ENCODE measurements at places on chromosomes 11 and 22.

- DNase-seq = no peak
Measured at GRCh38 chr11:57205041-57205641, 23.4 kb downstream of the LRRC55 start.

DNA sequence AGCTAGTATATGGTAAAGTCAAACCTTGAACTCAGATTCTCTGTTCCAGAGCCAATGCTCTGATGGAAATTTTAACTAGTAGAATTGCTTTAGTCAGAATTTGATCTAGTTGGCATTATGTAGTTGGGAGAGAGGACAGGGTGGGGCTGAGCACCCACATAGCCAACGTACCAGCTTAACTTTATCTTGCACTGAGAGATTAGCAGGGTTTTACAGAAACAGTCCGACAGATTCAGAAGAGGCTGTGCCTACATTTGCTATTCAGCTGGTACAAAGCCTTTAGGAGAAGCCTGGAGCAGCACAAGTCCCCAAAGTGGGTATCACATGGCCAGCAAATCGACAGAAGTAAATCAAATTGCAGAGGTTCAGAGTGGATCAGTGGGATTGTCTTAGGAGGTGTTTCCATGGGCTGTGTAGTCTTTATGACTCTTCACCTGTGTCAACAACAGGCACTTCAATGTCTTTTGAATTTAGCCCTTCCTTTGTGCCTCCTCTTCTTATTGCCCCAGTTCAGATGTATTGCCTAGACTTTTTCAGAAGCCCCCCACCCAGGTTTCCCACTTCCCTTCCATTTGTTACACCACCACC, 7.3 kb upstream of the CSRP3 start:
- no peak for DNase-seq

DNA sequence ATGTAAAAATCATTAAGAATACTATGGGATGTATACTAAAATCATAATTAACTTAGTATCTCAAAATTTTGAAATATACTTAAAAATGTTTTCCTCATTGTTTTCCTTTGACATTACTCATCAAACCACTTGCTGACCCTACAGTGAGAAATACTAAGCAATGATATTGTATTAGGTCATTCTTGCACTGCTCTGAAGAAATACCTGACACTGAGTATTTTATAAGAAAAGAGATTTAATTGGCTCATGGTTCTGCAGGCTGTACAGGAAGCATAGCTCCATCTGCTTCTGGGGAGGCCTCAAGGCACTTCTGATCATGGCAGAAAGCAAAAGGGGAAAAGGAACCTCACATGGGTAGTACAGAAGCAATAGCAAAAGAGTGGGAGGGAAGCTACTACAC, 950.9 kb upstream of the CHORDC1 start:
- DNase-seq = no peak

- peak; percentile 86 for DNase-seq
Measured at GRCh38 chr22:32204856-32205722, at the start of gene RFPL2. RFPL2 (minus strand) TSS chr22:32205073; CDS start chr22:32202451, 2,622 bp downstream.

DNA sequence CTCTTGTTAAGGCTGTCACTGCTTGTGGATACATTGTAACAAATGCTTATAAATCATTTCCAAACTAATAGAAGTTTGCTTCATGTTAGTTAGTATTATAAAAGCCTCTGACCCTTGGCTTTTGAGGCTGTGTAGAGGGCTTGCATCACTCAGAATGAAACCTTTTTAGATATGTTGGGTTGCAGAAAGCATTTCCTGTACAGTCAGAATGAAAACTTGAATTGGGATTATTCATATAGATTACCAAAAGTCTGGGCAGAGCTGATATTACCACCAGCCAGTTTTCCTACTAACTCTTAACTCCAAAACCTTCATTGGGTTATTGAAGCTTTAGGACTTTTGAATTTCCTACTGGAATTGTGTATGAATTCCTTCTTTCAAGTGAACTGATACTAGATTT, 12.0 kb downstream of the KMT2A start:
- no peak for DNase-seq

- DNase-seq = no peak
Measured at GRCh38 chr11:111851636-111852035, 19.7 kb downstream of the ALG9 start.

GRCh38 chr11:87603887-87604286, 566.2 kb downstream of the TMEM135 start:
- no peak for DNase-seq

DNA sequence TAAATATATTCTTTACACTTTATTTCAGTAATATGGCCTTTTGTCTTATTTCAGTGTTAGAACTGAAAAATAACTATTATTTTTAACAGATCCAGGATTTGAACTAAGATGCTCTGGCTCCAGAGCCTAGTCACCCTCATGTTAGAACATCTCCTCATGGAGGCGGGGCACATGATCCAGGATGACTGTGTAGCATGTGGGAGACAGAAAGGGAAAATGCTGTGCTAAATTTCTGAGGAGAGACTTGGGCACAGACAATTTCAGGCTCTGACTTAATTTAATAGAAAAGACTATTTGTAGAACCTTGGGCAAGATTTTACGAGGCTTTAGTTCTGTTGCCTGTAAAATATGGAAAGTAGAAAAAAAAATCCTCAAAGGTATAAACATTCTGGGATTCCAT, 24.1 kb downstream of the CTSC start:
- DNase-seq = no peak

DNA sequence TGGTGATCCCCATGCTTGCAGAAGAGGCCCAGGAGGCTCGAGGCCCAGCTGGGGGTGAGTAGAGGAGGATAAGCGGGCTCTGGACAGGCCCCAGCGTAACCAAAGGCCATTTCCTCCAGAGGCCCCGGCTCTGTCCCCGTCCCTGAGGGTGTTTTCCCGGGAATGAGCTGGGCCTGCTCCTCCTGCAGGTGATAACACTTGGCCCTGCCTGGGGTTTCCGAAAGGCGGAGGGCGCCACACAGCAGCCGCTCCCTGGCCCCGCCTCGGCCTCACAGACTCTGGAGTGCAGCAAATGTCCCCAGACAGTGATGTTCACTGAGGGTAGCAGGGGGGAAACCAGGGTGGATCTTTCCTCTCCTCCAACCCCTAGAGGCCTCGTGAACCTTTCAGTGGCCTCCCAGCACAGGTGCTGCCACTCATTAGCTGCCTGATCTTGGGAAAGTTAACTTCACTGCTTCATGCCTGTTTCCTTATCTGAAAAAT, 10.5 kb upstream of the MGAT3 start:
- no peak for DNase-seq

DNA sequence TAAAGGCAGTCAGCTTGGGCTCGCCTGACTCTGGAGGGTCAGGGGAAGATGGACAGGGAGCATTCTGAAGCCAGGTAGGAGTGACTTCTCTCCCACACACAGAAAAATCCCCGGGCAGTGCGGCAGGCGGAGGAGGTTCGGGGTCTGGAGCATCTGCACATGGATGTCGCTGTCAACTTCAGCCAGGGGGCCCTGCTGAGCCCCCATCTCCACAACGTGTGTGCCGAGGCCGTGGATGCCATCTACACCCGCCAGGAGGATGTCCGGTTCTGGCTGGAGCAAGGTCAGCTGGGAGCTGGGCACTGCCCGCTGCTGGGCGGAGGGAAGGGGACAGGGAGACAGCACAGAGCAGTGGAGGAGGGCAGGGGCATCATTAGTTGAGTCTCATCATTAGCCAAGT, 13.2 kb upstream of the POU2F3 start:
- DNase-seq = no peak

- no peak for DNase-seq
Measured at GRCh38 chr11:11984563-11984962, 23.9 kb downstream of the DKK3 start.

- DNase-seq = no peak
Measured at GRCh38 chr11:3817181-3817800, 8.9 kb downstream of the PGAP2 start.

DNA sequence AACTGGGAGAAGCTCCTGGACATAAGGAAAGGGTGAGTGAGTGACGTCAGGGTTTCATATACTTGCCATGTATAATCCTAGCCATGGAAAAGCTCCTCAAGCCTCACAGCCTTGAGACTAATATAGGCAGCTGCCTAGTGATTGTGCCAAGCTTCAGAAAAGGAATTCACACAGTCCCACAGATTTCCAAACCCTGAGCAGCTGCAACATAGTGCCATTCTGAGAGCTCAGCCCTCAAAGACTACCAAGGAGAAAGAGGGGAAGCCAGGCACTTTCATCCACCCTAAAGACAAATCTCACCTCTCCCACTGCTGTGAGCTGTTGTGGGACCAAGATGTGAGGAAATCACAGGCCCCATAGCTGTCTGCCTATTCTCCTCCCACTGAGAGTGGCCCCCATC, 707.9 kb upstream of the ANO5 start:
- no peak for DNase-seq

DNA sequence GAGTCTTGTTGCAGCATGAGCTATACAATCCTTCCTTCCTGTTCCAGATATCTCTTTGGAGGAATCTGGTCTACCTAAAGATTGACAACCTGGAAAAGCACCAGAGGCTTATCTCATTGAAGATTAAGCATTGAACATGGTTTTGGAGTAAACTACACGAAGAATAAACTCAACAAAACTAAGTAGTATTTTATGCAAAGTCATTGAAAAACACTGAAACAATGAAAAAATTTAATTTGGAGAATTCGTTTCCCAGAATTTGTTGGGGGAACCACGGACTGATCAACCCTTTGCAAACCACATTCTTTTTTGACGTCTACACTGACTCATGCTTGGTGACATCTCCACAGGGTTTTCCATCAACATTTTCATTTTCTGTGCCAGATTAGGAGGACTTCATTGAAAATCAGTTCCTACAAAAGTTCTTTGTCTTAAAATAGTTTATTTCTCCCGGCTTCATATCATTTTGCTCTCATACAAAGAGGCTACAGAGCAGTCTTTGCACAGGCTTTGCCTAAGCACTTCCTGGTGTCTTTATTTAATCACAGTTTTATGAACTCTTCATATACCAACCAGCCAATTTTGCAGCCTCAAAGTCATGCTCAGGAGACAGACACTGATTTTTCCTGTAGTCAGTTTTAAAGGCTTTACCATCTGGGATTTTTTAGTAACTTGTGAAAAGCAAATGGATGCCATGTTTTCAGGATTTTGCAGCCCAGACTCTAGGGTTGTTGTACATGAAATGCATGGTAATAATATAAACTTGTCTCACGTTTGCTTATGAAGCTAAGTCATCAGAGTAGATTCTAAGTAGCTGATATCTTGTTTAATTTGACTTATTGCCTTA, 186.3 kb downstream of the C11orf91 start:
- no peak for DNase-seq

DNA sequence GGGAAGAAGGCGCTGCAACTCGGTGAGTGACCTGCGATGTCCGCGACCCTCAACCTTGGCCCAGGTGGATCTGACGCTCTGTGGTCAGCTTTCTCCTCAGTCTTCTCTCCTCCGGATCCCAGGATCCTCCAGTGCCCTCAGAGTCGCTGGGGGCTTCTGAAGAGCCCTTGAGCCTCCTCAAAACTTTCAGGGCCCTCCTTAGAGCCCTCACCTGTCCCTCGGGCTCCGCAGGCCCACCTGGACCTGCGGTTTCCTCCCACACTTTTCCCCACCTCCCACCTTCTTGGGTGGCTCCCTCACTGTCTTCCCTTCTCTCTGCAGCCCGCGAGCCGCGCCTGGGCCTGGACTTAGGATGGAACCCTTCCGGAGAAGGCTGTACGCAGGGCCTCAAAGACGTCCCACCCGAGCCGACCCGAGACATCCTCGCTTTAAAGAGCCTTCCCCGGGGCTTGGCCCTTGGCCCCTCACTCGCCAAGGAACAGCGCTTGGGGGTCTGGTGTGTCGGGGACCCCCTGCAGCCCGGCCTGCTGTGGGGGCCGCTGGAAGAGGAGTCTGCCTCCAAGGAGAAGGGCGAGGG, 335 bp downstream of the ZNF408 start:
- DNase-seq = no peak

- no peak for DNase-seq
Measured at GRCh38 chr22:49719046-49719445, 108.6 kb downstream of the BRD1 start.

DNA sequence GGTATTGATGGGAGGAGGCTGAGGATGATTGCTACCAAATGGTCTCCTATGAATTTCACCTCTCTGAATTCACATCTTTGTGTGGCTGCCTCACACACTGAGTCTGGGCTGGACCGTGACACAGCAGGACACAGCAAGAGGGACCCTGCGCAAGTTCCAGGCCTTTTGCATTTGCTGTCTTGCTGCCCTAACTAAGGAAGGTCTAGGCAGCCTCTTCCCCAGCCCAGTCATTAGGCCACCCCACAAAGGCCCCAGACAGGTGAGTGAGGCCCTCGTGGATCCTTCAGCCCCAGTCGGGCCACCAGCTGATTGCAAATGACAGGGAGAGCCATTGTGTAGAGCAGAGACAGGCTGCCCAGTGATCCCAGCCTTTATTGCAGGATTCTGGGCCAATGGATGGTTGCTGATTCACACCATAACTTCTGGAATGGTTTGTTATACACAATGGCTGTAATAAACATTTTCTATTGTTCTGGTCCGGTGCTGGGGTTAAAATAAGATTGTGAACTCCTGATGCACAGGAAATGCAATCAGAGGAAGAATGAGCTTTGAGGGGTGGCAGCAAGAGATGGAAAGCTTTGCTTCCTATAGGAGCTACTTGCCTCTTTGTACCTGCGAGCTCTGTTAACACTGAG, 28.5 kb upstream of the CSNK2A3 start:
- DNase-seq = no peak

DNA sequence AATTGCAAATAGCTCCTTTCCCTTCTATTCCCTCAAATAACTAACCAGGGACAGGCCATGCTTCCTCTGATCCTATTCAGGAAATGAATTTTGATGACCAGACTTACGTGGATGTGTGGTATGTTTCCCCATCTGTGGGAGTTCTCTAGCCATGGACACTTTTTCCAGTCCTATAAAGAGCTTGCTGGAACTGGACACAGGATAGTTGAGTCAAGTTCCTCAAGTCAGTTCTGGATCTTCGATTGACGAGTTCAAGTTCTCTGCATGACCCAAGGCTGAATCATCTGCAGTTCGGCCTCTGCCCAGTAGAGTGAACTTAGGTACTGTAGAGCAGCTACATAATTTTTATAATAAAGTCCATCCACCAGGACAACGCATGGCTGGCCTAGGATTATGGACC, 52.7 kb upstream of the CCND1 start:
- no peak for DNase-seq

DNA sequence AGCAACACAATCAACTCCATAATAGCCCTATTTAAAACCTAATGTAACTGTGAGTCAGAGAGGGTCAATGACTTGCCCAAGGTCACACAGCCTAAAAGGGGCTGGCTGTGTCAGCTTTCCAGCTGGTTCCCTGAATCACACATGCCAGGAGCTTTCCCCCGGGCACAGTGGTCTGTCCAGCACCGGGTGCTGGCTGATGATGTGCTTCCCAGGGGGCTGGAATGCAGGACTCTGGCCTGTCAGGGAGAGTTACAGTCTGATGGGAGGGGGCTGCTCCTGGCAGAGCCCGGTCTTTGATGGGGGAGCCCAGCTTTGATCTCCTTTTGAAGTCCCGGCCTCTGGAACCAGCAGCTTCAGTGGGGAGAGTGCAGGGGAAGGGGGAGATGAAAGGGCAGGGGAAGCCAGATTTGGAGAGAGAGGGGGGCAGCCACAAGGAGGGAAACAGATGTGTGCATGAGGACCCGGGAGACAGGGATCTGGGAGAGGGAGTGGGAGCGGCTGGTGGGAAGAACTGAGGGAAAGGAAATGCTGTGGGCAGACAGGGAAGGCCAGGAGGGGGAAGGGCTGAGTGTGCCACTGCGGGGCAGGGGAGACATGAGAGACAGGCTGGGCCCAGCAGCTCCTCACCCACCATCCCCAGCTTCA, 102.7 kb downstream of the NECTIN1 start:
- no peak for DNase-seq

All from NCI-H1694 (cell line).